ENCODE measurements at places on chromosomes 6 and 20.
A peak's percentile ranks its signal among the peaks of the same experiment; 100 is the strongest.

DNA sequence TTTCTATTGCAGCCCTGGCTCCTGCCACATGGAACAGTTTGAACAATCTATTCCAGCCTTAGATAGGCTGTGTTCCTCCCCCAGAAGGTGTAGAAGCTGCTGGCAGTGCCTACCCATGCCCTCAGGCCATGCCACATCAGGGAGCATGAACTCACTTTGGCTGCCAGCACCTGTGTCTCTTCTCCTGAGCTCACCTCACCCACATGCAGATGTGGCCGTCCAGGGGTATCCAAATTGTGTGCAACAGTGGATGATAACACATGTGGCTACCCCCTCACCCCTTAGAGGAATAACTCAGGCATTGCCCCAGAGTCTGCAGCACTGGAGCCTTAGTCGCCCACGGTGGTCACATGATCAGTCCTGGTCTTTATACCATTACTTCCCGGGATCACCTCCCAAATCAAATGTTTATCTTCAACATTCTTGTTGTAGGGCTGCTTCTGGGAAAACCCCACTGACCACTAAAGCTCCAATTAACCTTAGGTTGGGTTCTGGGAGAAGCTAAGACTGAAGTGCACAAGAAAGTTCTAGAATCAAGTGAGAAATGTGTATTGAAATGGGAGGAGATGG lies 110.4 kb downstream of the BANF2 start:
- DNase-seq: no peak

DNA sequence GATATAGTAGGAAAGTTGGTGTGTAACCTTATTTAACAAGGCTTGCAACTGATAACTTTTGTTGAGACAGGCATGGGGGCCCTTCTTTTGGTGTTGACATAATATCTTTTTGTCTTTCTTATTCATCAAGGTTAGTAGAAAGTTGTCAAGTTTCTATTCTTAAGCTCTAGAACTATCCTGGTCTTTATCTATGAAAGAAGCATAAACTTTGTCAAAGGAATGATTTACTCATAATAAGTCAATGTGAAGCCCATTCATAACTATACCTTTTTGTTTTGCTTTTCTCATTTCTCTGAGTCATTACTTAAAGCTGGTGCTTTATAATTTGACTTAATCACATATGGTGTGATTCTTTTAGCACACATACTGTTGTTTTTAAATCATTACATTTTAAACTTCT lies 312.4 kb downstream of the UTRN start:
- no peak for DNase-seq

DNA sequence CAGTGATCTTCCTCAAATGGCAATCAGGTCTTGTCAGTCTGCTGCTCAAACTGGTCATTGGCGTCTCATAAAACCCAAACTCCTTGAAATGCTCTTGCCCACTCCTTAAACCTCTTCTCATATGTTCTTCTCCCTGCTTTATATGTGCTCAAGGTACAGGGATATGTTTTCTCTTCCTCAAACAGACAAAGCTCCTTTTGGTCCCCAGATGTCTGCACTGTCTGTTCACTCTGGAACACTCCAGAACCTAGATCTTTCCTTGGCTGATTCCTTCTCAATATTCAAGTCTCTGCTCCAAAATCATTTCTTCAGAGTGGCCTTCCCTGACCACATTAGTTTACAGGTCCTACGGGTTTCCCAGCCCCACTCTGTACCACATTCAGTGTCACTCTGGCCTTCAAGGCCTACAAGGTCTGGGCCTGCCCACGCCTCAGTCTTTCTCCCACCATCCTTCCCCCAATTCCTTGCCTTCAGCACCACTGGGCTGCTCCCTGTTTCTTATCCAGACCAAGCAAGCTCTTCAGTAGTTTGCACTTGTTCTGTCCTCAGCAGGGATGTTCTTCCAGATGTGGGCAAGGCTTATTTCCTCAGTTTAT lies 9.0 kb downstream of the THEMIS start:
- no peak for DNase-seq

GRCh38 chr6:32163559-32164258 lies 686 bp upstream of the EGFL8 start:
- no peak for DNase-seq

- no peak for DNase-seq
These were observed 124.3 kb downstream of the IPCEF1 start for GRCh38 chr6:154232013-154232910.

GRCh38 chr6:93337014-93337413 lies 82.3 kb downstream of the EPHA7 start:
- DNase-seq: no peak

GRCh38 chr6:147154454-147154853 lies 49.8 kb upstream of the STXBP5 start:
- DNase-seq: peak; percentile 60

DNA sequence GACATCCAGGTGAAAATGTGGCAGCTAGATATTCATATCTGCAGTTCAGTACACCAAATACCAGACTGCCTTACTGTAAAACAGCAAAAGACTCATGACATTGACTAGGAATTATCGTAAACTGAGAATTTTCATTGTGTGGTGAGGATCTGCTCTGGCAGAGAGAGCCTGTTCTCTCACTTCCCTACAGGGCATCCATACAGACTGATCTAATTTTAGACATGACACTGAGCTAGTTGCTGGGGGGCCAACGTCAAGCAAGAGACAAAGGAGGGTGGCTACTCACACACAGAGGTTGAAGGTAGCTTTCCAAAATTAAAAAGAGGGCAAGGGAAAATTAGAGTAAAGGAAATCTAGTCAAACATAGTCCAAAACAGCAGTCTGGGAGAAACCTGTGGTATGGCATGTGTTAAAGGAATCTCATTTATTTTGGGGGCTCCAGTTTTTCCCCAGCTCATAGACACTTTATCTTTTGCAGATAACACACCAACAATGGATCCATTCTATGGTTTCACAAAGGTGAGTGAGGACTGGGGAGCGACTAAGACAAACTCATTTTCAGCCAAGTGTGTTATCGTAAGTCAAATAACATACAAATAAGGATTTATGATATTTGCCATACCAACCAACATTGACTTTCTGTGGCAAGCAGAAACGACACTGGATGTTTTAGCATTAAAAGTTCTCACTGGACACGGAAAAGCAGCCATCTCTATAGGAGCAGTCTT lies 36.6 kb upstream of the NHSL1 start:
- DNase-seq: no peak

GRCh38 chr20:48703107-48703506 lies 124.7 kb downstream of the PREX1 start:
- DNase-seq: no peak

DNA sequence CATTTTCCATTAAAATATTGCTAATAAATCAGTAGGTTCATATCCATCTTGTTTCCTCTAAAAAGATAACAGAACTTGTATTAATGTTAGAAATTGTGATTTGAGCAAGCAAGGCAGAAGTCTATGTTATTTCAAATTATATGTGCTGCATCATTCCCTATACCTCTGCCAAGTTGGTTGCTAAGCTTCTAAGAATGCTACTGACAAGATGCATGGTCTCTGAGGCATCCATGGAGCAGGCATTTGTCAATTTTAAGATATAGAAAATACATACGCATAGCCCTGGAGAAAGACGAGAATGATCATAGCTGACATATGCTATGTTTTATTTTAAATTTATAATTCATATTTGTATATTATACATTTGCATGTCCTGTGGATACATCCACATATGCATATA lies 168.3 kb upstream of the THEMIS start:
- DNase-seq: no peak

DNA sequence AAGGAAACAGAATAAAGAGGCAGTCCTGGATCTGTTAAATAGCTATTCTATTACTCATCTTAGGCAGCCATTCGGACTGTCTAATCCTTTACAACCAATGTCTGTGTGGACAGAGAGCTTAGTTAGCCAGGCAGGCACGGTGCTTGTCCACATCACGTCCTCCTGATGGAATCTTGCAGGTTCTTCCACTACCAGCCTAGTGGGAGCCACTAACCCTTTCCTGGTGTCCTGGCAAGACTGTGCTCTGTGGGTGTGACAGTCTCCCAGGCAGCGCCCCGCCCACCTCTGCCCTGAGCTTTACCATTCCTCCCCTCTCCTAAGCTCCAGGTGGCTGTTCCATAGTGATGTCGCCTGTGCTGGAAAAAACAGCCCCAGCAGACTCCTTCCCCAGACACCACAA lies 78.3 kb upstream of the CLDN20 start:
- peak; percentile 3 for DNase-seq

GRCh38 chr6:99022039-99022609 lies 74.4 kb upstream of the FBXL4 start:
- no peak for DNase-seq

- no peak for DNase-seq
These were observed 80.3 kb downstream of the DTNBP1 start for GRCh38 chr6:15582499-15582898.

DNA sequence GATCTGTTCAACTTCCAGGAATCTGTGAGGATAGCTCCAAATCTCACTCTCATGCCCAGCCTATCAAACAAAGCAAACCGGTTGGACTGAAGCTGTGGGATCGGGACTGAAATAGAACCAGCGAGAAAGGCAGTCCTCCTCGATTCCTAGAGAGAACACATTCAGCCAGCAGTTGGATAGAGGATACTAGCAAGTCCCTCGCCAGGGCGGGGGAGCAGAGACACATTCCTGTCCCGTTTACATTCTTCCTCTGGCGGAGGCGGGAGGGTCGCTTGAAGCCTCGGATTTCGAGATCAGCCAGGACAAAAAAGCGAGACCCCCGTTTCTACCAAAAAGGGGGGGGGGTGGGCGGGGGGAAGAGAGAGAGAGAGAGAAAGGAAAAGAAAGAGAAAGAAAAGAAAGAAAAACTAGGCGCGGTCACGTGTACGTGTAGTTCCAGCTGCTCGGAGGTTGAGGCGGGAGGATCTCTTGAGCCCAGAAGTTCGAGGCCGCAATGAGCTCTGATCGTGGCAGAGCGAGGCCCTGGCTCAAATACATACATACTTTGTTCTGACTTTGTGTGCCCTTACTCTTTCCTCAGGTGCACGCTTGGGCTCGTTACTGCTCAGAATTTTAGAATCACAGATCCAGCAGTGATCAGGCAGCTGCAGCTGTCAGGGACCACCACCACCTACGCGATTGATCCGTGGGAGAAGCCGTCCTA lies 19.5 kb downstream of the ZNF311 start:
- DNase-seq: peak; percentile 42

GRCh38 chr6:7468382-7469081 lies 72.9 kb upstream of the DSP start:
- DNase-seq: no peak

DNA sequence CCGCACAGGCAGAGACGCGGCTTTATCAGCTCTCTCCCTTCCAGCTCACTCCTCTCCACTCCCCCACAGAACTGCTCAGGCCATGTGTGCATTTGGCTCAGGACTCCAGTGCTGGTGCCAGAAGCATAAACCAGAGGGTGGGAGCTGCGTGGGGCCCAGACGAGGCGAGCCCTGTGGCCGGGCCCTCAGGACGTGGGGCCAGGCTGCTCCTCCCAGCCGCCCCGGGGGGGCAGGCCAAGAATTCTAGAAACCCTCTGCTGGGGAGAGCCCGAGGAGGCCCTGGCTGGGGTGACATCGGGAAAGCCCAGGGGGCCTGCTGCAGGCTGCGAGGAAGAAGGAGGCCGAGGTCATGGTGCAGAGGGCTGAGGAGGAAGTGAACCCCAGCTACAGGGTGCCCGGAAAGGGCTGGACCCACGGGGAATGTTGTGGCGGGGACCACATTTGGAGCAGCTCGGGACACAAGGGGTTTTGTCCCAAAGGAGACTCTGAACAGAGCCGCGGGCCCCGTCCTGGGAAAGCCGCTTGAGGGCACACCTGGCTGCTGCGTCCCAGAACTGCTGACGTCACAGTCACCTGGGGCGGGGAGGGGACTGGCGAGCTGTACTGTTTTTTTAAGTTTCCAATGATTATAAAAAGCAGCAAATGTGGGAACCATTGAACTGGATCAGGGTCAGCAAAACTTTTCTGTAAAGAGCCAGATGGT lies 107.1 kb downstream of the BANF2 start:
- no peak for DNase-seq

GRCh38 chr20:62727584-62728027 lies 19.0 kb downstream of the NTSR1 start:
- no peak for DNase-seq

DNA sequence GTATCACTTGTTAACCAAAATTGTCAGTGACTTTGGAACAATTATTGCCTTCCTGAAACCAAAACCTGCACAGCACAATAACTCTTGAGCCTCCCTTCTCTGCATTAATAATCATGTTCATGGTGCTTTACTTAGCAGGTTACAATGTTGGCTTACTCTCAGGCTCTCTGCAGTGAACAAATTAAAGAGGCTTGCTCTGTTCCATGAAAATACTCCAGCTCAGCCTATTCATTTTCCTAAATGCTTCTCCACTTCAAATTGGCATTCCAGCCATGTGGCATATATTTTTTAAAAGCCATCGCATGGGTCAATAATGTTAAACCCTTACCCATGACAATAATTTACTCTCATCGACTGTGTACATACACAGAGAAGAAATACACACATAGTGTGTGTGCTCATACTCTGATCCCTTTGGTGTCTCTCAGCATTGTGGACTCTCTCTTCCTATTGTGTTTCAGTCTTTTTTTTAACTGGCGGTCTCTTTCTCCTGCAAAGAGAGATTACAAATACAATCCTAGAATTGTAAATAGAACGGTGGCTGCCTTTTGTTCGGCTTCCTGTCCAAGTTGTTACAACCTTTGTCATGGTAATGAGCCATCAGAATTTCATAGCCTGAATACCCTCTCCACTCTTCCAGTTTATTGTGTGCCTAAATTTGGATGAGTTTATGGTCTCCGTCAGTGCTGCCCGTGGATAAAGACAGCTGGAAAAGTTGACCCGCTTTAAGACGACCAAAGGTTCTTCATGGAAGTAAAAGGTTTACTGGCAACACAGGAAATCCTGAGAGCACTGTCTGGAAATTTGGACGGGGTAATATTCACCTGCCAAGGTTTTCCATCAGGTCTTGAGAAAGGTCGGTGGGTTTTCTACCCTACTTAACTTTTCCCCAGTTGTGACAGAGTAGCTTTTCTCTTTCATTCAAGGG lies 263.6 kb downstream of the CD83 start:
- DNase-seq: no peak

DNA sequence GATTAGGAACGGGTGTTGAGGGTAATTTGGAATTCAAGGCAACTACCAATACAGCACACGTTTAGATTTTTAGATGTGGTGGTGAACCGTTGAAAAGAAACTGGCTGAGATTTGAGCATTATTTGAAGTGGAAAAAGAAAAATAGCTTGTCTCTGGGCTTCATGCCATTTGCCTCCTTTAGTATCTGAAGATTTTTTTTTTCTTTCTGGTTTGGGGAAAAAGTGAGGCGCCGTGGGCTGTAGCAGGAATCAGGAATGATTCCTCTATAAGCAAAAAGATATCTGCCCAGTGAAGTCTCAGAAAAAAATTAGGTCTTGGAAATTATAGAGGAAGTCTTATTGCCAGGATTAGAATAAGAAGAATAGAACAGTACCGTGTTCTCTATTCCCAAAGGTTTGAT lies 88.5 kb downstream of the RPS12 start:
- no peak for DNase-seq

Data from NCI-H1417 treated with DMSO at 0.1 percent for 48 hours (cell line).